ENCODE measurements at places on chromosomes 6 and 20.

- DNase-seq = peak; percentile 58
These were observed 13.2 kb upstream of the TFB1M start for GRCh38 chr6:155327326-155328073.

GRCh38 chr6:158457131-158457530 lies 102.8 kb upstream of the TMEM181 start:
- DNase-seq = no peak

- DNase-seq = no peak
These were observed 102.3 kb upstream of the FOXP4 start for GRCh38 chr6:41443616-41444525.

DNA sequence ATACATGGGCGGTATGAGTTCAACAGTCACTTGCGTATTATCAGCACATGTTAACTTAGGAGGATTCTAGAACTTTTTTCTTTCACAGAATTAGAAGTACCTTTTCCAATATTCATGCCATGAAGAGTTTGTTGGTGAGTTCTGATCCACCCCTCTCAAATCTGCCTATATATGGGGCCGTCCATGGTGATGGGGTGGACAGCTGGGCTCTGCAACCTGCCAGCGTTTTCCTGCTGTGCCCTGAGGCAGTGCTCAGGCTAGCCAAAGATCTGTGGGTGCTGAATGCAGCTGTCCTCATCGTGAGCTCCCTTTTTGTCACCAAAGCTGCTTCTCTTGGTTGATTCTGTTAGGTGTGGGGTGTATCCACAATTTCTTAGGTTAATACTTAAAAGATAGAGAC lies 88.7 kb downstream of the THBS2 start:
- DNase-seq = no peak

DNA sequence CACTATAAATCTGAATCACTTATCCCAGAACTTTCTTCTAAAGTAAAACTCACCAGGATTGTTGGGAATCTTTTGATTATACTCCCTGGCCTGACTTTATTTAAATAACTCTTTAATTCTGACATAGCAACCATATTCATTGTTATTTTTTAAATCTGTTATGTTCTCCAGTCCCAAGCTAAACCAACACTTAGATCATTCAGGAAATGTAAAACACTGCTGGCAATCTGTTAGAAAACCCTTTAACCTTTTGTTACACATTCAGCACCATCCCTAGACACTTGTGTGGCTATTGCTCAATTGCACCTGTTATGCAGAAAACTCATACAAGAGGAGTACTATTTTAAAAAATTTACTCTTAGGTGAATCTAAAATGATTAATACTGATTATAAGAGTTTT lies 101.8 kb upstream of the NHSL1 start:
- DNase-seq = no peak

DNA sequence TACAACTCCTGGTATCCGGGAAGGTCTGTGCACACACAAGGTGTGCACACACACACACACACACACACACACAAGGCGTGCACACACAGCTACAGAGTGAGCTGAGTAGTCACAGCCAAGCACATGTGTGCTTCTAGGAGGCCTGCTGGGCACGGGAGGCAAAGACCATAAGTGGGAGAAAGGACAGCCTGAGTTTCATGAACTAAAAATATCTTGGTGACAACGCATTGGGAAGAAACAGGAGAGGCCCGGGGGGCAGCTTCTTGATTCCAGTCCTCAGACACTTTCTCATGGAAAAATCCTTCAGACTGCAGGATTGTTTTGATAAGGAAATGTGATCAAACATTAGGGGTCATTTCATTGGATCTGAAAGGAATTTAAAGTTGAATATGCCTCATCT lies 2.6 kb downstream of the TRAF3IP2 start:
- DNase-seq = no peak
